ENCODE measurements at places on chromosomes 1 and 21.

DNA sequence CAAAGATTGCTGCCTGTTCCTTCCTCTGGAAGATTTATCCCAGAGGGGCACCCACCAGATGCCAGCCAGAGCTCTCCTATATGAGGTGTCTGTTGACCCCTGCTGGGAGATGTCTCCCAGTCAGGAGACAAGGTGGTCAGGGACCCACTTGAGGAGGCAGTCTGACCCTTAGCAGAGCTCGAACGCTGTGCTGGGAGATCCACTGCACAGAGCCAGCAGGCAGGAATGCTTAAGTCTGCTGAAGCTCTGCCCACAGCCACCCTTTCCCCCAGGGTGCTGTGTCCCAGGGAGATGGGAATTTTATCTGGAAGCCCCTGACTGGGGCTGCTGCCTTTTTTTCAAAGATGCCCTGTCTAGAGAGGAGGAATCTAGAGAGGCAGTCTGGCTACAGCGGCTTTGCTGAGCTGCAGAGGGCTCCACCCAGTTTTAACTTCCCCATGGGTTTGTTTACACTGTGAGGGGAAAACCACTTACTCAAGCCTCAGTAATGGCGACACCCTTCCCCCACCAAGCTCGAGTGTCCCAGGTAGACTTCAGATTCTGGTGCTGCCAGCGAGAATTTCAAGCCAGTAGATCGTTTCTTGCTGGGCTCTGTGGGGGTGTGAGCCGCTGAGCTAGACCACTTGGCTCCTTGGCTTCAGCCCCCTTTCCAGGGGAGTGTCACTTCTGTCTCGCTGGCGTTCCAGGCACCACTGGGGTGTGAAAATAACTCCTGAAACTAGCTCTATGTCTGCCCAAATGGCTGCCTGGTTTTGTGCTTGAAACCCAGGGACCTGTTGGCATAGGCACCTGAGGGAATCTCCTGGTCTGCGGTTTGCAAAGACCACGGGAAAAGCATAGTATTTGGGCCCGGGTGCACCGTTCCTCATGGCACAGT is 51.1 kb upstream of the PDC start:
- no peak for DNase-seq

- DNase-seq, result no peak
Measured at GRCh38 chr1:10515301-10515975, 40.7 kb downstream of the PEX14 start.

- DNase-seq, result no peak
Measured at GRCh38 chr1:230268371-230269170, 157.6 kb downstream of the PGBD5 start.

DNA sequence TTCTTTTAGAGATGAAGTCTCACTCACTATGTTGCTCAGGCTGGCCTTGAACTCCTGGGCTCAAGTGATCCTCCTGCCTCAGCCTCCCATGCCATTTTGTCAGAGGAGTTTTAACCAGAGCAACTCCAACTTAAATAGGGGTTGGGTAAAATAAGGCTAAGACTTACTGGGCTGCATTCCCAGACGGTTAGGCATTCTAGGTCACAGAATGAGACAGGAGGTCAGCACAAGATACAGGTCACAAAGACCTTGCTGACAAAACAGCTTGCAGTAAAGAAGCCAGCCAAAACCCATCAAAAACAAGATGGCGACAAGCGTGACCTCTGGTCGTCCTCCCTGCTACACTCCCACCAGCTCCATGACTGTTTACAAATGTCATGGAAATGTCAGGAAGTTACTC is 5.7 kb upstream of the DNAH14 start:
- no peak for DNase-seq

- DNase-seq, result no peak
Measured at GRCh38 chr1:160004001-160004400, 27.8 kb downstream of the PIGM start.

DNA sequence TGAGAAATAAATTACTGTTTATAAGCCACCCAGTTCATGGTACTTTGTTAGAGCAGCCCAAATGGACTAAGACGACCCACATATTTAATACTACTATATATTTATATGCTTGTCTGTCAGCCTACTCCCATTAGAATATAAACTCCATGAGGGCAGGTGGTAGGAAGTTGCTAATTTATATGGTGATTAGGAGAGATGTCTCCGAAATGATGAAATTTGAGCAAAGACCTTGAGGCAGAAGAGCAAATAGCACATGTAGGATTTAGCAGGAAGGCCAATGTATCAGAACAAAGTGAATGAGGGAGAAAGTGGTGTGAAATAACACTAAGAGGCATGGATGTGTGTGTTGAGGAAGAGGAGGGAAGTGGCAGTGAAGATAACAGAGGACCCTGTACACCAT is 10.6 kb upstream of the SLFNL1 start:
- no peak for DNase-seq

DNA sequence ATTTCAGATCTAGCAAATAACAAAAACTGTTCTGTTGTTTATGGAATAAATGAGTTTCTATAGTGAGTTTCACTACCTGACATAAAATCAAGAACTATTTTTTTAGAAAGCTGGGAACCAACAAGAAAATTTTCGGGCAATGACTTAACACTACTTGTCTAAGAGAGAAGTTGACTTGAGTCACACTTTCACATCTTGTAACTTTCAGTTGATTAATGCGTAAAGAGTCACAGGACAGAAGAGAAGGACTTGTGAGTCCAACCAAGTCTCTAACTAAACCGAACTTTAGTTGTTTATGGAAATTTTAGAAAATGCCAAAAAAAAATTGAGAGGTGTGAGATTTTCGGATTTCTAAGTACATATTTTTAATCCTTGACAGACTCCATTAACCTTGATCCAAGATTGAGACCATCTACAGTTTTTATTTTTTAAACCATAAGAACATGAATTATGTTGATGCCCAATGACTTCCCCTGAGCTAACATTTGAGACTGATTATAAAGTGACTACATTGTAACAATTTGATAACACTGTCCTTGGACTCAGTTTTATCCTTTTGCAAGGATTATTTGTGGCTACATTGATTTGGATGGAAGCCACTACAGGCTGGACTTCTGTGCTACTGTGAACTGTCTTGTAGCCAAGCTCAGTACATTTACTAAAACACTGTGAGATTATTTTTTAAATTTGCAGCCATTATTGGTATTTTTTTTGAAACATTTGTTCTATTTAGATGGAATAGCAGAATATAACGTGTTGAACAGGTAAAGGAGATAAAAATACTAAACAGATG is 284.0 kb downstream of the PTPRC start:
- no peak for DNase-seq

DNA sequence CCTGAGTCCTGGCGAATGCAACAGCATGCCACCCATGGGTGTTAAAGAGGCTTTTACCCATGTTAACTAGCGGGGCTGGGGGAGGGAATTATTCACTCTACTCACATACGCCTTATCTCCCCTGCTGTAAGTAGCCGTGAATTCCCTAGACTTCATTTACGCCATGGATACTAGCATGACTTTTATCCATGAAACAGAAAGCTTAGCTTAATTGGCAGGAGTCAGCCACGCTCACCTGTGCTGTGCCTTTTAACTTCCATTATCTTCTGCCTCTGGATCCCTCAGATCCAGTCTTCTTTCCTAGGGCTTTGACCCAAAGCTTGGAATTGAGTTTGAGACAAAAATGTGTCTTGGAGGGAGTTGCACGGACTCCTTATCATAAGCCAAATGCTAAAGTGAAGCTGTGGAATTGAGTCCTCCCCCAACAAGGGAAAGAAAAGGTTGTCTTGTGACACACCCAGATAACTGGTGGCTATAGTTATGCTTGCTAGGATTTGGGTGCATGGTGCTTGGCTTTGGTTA is 9.7 kb upstream of the NASP start:
- DNase-seq, result no peak

DNA sequence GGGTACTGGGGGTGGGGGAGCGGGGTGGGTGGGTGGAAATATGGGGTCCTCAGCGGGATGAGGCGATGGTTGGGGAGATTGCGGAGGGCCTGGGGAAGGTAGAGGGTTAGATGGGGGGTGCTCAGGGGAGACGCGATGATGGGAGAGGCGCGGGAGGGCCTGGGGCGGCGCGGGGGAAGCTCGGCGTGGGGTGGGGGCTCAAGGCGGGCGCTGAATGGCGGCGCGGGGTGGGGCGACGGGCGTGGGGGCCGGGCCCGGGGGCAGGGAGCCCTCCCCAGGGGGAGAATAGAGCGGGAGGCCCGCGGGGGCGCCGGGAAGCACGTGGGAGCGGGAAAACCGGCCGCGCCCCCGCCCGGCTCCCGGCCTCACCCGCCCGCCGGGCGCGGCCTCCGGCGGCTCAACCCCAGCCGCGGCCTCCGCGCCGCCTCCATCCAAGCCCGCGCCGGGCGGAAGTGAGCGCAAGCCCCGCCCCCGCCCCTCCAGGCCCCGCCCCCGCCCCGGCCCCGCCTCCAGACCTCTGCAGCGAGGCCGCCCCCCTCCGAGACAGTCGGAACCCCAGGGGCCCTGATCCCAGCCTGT is at the start of gene FAAP20:
FAAP20 (minus strand) TSS at position 454 of the 579 bp plus-strand sequence; CDS start at position 431, 23 bp downstream.
- DNase-seq, result peak; percentile 79

DNA sequence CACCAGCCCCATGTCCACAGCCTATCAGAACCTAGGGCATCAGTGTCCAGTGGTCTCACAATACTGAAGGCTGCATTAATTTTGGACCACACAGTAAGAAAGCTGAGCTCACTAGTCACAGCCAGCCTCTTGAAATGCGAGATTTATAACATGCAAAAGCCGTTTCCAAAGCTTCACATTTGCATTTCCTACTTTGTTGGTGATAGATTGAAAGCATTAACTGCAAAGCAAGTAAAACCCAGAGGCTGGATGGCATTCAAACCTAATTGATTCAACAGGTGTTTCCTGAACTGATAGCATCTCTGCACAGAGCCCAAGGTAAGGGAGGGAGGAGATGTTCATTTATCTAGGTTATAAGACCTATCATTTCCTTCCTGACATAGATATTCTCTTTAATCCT is 410.1 kb downstream of the OMA1 start:
- no peak for DNase-seq

GRCh38 chr1:233347338-233347737 is 19.8 kb downstream of the MAP3K21 start:
- DNase-seq, result no peak

DNA sequence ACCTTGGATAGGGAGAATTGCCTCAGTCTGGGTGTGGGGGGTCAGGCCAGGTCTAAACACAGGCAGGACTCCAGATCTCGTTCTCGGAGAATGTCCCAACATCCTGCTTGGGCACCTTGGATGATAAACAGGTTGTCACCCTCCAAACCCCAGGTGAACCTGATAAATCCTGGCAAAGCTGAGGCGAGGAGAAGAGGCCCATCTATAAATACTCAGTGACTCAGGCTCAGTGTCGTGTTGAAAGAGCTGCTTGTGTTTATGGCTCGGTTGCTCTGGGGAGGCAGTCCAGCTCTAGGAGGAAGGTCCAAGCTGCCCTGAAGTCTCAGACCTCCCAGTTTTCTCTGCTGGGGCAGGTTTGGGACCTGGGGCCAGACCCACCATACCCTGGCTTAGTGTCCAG is 15.8 kb upstream of the TRIM63 start:
- DNase-seq, result no peak

GRCh38 chr1:54571326-54571725 is 23.3 kb downstream of the ACOT11 start:
- DNase-seq, result no peak

DNA sequence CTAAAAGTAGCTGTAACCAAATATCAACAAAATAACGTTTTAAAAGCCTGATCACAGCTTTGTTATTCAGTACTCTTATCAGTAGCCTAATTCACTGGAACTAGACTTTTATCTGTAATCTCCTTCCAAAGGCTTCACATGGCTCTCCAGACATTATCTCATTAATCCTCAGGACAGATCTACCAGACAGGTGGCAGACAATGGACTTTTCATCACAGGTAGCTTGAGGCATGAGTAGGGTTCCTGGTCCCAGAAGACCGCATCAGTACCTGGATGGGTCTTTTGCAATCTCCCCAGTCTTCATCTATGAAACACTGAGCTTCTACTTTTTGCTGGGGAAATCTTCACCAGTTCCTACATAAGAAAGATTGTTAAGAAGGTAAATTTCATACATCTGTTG is 132.2 kb upstream of the FOXD3 start:
- no peak for DNase-seq

DNA sequence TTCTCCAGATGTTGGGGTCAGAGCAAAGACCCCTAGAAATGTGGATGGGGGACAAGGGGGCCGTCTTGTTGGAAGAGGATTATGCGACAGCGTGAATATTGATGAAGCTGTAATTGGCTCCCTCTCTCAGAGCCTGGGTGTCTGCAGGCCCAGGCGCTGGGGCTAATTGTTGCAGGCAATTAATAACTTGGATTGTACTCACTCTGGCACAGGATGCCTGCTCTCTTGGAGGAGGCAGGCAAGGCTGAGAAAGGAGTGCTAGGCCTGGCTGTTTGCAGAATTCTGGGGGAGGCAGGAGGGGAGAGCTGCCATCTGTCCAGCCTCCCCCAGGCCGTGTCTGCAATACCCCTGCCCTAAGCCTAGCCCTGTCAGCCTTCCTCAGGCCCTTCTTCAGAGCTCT is 4.1 kb upstream of the DISP3 start:
- no peak for DNase-seq

GRCh38 chr1:228401782-228402640 is 4.6 kb downstream of the TRIM11 start:
- DNase-seq, result no peak

DNA sequence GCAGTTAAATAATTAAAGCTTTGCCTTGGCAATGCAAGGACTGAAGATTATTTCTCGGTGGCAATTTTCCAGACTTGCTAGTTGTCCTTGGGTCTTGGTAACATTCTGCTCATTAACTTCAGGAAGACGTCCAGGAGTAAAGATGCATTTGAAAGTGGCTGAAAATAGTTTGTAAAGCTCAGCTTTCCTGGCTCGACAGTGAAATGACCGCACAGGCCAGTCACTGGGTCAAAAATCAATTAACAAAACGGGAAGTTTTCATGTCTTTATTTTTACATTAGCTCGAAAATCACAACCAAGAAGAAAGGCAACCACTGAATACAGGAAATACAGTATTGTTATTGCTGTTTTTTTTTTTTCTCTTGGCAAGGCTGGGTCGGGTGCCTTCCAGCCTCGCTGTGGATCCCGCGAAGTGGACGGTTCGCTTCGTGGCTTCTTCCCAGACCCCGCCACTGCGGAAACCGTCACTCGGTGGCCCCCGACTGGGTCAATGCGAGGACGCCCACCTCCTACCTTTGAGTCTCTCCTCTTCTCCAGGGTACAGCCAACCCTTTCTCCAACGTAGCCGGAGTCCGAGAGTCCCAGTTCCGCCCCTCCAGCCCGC is 479 bp upstream of the SNX7 start:
- no peak for DNase-seq

GRCh38 chr1:172582889-172583288 is 49.9 kb downstream of the SUCO start:
- DNase-seq, result no peak

DNA sequence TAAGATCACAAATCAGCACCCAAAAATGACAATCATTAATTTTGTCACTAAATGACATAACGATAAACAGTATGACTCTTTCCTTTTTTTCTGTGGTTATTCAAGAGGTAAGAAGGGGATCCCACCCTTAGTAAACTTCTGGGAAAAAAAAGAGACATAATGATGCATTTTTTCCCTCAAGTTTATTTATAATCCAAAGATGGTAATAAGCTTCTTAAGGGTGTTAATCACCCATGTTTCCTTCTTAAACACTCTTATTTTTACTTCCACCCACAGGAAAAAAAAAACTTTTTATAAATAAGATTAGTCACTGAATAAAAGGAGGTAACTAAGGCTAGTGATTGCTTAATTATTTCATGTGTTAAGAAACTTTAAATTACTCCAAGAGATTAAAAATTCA is 24.7 kb downstream of the RGS1 start:
- DNase-seq, result no peak

Data from activated naive CD4-positive, alpha-beta T cell (primary cell).